Aorta (tissue), 5 donors: ENCODE measurements at places on chromosomes 3 and 15.

GRCh38 chr15:94375997-94376396, 144.6 kb downstream of the MCTP2 start:
- H3K36me3 ChIP-seq: no peaks in the 10 kb centered on the region
- DNase-seq: no peak
- no peaks in the 10 kb centered on the region for H3K4me1 ChIP-seq

- no peaks in the 10 kb centered on the region for H3K36me3 ChIP-seq
- H3K4me3 ChIP-seq: no peak overlapping the region
- H3K4me1 ChIP-seq: no peaks in the 10 kb centered on the region
- no peak for DNase-seq
- H3K27me3 ChIP-seq: no peaks in the 10 kb centered on the region
Observed at GRCh38 chr3:167936019-167936418, 159.7 kb downstream of the GOLIM4 start.

DNA sequence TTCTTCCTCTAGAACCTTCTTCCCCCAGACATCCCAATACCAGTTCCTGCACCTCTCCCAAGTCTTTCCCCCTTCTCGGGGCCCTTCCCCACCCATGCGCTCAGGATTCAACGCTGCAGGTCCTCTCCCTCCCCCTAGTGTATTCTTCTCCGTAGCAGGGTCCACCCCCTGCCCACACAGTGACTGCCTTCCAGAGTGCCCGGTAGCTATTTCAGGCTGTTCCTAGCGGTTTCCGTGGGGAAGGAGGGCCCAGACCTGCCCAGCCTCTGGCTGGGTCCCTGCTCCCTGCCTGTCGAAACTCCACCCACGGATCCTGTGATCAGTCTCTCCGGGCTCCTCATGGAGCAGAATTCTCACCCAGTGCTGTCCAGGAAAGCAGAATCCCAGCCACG, 45.2 kb upstream of the SEC61A1 start:
- DNase-seq: peak; percentile 86
- no peak overlapping the region for H3K4me3 ChIP-seq
- H3K36me3 ChIP-seq: no peaks in the 10 kb centered on the region

GRCh38 chr3:184942735-184943134, 130.8 kb downstream of the VPS8 start:
- no peak overlapping the region for H3K4me3 ChIP-seq
- no peaks in the 10 kb centered on the region for H3K4me1 ChIP-seq
- peaks cover 4% of the 10 kb centered on the region for H3K36me3 ChIP-seq
- H3K27me3 ChIP-seq: no peaks in the 10 kb centered on the region
- no peak overlapping the region for H3K27ac ChIP-seq
- DNase-seq: no peak

- H3K27ac ChIP-seq: no peak overlapping the region
- no peaks in the 10 kb centered on the region for H3K27me3 ChIP-seq
- H3K36me3 ChIP-seq: no peaks in the 10 kb centered on the region
- no peaks in the 10 kb centered on the region for H3K4me1 ChIP-seq
- no peak overlapping the region for H3K4me3 ChIP-seq
- no peak for DNase-seq
Observed at GRCh38 chr3:53998980-53999379, 107.3 kb upstream of the SELENOK start.

GRCh38 chr15:29686079-29686425, 136.2 kb downstream of the TJP1 start:
- no peak overlapping the region for H3K4me3 ChIP-seq
- H3K27ac ChIP-seq: no peak overlapping the region
- no peaks in the 10 kb centered on the region for H3K4me1 ChIP-seq
- H3K27me3 ChIP-seq: no peaks in the 10 kb centered on the region

DNA sequence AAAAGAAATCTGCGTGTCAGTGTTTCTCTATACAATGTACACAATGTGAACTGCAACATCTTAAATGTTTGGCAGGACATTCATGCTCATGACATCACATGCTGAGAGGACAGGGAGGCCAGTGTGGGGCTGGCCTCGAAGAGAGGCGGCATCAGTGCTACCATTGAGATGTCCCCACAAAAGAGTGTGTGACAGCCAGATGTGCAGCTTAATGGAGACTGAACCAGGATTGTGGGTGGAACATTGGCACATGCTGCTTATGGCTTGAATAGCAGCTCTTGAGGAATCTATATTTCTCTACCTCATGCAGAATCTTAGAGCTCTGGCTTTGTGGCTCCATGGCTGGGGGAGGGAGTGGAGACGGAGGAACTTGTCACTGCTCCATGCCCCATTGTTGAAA, 18.5 kb downstream of the CLDN11 start:
- H3K27me3 ChIP-seq: no peaks in the 10 kb centered on the region
- DNase-seq: no peak
- H3K27ac ChIP-seq: no peak overlapping the region
- no peak overlapping the region for H3K4me3 ChIP-seq
- no peaks in the 10 kb centered on the region for H3K4me1 ChIP-seq

GRCh38 chr3:906739-907138, 186.1 kb upstream of the CNTN6 start:
- no peak for DNase-seq
- H3K4me1 ChIP-seq: no peaks in the 10 kb centered on the region
- H3K4me3 ChIP-seq: no peak overlapping the region
- H3K27ac ChIP-seq: no peak overlapping the region
- H3K36me3 ChIP-seq: no peaks in the 10 kb centered on the region
- no peaks in the 10 kb centered on the region for H3K27me3 ChIP-seq

DNA sequence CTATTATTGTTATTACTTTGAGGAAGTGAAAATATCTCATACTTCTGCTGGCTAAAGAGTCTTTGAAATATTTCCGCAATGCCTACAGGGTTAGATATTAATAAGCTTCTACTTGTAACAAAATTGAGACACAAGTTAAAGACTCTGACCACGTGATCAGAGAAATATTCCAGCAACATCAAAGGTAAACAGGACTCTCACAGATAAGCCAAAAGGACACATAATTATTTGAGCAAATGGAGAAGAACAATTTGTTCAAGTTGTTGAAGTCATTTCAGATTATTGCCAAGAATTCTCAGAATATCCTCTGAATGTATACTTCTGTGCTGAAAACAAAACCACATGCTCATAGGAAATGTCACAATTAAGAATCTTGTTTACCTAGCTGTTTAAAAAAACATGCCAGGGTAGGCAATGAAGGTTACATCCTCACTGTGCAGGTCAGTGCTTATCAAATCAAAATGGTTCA, 225.8 kb upstream of the ALCAM start:
- no peaks in the 10 kb centered on the region for H3K27me3 ChIP-seq
- no peaks in the 10 kb centered on the region for H3K4me1 ChIP-seq
- H3K27ac ChIP-seq: no peak overlapping the region
- H3K4me3 ChIP-seq: no peak overlapping the region
- no peaks in the 10 kb centered on the region for H3K36me3 ChIP-seq

DNA sequence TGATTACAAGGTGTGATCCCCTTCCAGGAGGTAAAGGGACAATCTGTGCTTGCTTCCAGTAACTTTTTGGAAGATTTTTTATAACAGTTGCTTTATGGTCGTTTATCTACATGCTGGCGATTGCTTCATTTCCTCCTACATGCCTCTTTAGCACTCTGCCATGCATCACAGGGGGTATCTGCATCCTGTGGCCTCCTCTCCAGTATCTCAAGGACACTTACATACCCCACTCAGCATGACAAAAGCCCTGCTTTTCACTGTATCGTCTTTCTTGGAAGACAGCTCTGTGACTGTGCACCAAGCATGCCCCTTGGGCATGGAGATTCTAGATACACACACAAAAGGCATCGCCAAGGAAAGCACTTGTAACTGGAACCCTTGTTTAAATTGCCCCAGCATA, 25.3 kb downstream of the CAPN3 start:
- H3K27ac ChIP-seq: no peak overlapping the region
- no peaks in the 10 kb centered on the region for H3K27me3 ChIP-seq
- H3K4me1 ChIP-seq: no peaks in the 10 kb centered on the region
- no peaks in the 10 kb centered on the region for H3K36me3 ChIP-seq
- no peak overlapping the region for H3K4me3 ChIP-seq

- H3K4me3 ChIP-seq: no peak overlapping the region
- DNase-seq: no peak
- no peaks in the 10 kb centered on the region for H3K36me3 ChIP-seq
- no peaks in the 10 kb centered on the region for H3K4me1 ChIP-seq
- no peaks in the 10 kb centered on the region for H3K27me3 ChIP-seq
Observed at GRCh38 chr3:189771842-189772450, 140.8 kb downstream of the TP63 start.

- no peaks in the 10 kb centered on the region for H3K27me3 ChIP-seq
- H3K4me3 ChIP-seq: no peak overlapping the region
- no peak for DNase-seq
- H3K36me3 ChIP-seq: no peaks in the 10 kb centered on the region
- H3K27ac ChIP-seq: no peak overlapping the region
Observed at GRCh38 chr3:137460944-137461343, 303.2 kb upstream of the SOX14 start.

DNA sequence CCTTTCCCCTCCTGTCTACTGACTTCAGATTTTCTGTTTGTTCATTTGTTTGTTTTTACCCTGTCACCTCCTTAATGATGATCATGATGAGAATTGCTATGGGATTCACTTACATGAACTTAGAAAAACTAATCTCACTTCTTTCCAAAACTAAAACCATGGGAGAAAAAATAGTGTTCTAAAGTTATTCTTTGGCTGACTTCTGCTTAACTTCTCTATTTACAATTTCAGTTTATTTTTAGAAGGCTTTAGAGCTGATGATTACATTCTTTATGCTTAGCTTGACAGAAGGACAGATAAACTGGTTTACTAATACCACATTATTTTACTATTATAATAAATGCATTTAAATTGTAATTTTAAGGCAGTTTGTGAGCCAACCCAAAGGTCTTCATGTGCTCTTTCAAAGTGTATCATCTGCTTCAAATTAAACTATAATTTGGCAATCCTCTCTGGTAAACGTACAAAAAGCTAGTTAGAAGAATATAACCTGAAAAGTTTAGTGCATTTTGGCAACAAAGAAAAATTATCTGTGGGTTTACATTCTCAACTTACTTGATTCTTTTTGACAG, 676.8 kb upstream of the UBE2E2 start:
- no peak for DNase-seq
- H3K36me3 ChIP-seq: no peaks in the 10 kb centered on the region
- no peak overlapping the region for H3K27ac ChIP-seq
- H3K27me3 ChIP-seq: no peaks in the 10 kb centered on the region
- no peak overlapping the region for H3K4me3 ChIP-seq

DNA sequence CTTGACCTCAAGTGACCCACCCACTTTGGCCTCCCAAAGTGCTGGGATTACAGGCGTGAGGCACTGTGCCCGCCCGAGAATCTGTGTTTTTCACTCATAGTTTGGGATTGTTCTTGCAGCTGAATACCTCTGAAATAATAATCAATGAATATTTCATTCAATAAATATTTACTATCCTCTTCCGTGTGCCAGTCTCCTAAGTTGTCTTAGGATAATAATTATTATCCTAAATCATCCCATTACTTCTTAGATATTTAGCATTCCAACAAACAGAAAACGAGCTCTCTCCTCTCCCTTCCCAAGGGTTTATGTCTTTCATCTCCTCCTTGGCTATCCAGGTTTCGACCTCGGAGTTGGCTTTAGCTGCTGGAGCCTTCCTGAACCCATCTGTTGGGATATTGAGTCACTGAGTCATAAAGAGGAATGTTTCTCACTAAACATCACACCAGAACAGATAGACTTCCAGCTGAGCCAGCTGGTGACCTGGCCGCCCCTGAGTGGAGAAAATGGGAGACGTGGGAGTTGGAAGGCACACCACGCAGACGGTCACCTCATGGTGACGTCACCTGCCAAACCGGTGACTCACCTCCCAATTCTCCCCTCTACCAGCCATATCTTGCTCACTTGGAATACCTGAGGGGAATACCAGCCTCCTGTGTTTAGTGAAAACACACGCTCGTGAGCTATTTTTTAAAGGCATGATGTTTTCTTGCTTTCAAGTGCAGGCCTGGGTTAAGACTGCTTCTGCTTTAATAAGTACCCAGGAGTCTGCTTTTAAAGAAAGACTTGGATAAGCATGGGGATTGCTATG, 43.9 kb downstream of the BHLHE40 start:
- H3K4me3 ChIP-seq: no peak overlapping the region
- DNase-seq: peak; percentile 92
- no peaks in the 10 kb centered on the region for H3K4me1 ChIP-seq
- peak overlapping the region; percentile 17 for H3K27ac ChIP-seq

DNA sequence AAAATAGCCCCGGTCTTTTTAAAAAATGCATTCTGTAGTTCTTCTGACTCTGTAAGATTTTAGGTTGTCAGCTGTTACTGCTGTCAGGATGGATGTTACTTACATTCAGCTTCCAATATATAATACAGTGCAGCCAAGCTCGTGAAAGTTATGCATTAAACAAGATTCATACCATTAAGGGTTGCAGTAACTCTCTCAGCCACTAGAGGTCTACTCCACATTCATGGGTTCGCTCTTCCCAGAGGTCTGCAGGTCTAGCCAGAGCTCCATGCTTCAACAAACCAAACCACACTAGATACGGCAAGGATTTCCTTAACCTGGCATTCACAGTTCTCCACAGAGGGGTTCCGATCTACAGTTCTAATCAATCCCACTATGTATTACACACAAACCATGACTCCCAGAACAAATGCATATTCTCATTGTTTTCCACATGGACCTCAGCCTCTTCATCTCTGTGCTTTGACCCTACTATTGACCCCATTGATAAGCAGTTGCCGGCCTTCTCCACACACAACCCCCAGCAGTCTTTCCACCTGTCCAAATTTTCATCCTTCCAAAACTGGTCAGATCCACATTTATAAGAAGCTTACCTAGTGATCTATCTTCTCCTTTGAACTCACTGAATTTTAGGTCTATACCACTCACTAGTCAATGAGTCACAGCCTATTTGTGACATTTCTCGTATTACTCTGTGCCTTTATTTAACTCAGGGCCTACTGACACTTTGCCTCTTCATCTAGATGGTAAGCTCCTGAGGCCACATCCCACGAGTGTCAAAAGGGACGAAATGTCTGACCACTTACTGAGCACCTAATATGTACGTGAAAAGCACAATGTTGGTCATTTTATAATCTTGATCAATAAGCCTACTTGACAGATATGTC, 33.7 kb downstream of the RORA start:
- no peak overlapping the region for H3K27ac ChIP-seq
- H3K4me3 ChIP-seq: no peak overlapping the region
- peaks cover 1% of the 10 kb centered on the region for H3K4me1 ChIP-seq
- H3K27me3 ChIP-seq: no peaks in the 10 kb centered on the region
- no peak for DNase-seq

DNA sequence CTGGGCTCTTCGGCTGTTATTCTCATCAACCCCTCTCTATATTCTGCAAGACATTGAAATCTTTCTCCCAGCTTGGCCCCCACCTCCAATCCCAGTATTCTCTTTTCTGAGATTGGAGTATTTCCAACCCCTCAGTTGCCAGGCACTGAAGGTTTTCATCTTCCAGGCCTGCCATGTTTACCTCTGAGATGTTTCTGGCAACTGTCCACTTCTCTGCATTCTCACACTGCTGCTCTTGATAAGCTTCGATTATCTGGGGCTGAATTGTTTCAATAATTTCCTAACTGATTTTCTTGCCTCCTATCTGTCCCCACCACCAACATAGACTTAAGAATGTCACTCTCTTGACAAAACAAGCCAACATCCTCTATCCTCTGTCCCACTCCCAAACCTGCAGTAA, 1.4 kb upstream of the GPR156 start:
- DNase-seq: no peak
- H3K27ac ChIP-seq: no peak overlapping the region
- no peak overlapping the region for H3K4me3 ChIP-seq
- H3K4me1 ChIP-seq: no peaks in the 10 kb centered on the region
- H3K27me3 ChIP-seq: no peaks in the 10 kb centered on the region
